ENCODE measurements at places on chromosomes 7 and 10.

GRCh38 chr7:55207436-55208125 is 157.6 kb upstream of the LANCL2 start:
- no peak for DNase-seq

DNA sequence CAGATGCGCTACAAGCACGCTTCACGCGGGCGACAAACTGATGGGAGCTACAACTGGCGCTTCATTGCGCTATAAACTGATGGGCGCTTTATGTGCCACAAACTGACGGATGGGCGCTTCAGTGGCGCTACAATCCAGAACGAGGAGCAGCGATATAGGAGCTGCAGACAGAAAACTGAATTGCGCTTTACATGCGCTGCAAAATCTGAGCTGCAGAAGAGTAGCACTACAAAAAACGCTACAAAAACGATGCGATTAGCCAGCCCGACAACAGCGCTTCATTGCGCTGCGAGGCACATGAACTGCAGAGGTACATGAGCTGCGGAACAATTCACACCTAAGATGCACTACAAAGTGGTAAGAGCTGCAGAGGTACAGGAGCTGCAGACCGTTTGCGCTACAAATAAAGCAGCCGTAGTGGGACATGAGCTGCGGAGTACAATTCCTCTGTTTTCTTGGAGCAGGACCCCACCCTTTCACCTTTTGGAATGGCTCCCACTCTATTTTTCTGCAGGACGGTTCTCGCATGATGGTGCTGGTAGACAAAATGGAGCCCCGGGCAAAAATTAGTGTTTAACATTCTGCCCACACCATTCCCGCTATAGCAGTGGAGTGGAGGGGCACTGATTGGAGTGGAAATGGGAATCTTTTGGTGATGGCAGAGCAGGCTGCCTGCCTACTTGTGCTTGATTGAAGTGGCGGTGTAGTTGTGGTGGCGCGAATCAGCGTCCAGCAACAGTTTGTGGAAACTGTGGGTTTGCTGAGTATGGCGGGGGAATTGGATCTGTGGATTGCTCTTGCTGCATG is 1.2 kb upstream of the SGCE start:
- DNase-seq, result no peak

GRCh38 chr10:124599588-124600050 is 138.0 kb downstream of the LHPP start:
- DNase-seq, result no peak

DNA sequence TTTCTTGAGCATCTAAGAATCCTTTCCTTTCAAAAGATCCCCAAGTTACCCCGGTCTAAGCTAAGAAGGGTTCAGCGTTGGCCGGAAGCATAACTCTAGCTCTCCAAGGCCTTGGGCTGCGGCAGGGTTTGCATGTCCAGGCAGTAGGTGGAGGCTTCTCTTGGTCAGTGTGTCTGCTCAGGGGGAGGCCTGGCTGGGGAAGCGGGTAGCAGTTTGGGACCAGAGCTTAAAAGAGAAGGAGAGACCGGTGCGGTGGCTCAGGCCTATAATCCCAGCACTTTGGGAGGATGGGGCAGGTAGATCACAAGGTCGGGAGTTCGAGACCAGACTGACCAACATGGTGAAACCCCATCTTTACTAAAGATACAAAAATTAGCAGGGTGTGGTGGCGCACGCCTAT is 226.3 kb downstream of the MGMT start:
- DNase-seq, result no peak

- no peak for DNase-seq
Observed at GRCh38 chr7:95636140-95636940, 40.0 kb upstream of the PDK4 start.

DNA sequence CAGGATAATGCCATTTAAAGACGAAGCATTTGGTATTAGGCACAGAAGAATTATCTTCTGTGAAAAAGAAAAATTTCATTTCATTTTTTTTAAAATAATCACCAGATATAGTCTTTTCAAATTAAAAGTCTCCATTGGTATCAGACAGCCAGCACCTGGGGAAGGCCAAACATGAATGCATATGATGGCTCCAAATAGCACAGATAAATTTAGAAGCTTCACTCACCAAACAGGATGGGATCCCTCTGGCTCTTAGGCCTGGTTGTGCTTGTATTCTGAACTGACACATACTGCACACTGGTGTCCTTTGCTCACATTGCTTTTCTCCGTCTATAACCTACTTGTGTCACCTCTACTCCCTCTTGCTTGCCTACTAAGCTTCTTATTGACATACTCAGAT is 169.5 kb upstream of the CHRM2 start:
- DNase-seq, result no peak

DNA sequence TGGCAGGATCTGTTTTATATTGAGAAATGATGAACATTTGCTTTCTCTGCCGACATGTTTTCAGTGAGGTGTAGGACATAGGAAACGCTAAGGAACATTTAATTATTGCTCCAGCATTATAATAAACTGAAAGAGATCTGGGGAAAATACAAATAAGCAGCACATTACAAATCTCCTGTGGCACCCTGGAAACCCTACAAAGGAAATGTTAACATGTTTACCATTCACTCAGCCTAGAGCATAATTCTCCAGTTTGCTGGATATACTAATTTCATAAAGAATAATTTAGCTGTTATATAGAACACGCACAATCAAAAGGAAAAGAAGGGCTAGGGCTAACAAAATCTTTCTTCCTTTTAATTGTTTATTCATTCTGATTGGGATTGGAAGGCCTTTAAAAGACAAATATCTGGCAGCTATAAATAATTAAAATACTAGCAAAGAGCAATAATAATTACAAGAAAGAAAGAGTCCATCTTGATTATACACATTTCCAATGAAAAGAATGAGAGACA is 299.4 kb downstream of the CRPPA start:
- no peak for DNase-seq
